Peyer's patch (tissue), 4 donors: ENCODE measurements at places on chromosomes 3 and 15. TPM values are rescaled to one million over a fixed set of nuclear protein-coding genes. Genes with fewer than 3 reads are reported as not detected.
A peak's percentile ranks its signal among the peaks of the same experiment; 100 is the strongest.

Gene HIGD2B
- total RNA-seq, result not detected

DNA sequence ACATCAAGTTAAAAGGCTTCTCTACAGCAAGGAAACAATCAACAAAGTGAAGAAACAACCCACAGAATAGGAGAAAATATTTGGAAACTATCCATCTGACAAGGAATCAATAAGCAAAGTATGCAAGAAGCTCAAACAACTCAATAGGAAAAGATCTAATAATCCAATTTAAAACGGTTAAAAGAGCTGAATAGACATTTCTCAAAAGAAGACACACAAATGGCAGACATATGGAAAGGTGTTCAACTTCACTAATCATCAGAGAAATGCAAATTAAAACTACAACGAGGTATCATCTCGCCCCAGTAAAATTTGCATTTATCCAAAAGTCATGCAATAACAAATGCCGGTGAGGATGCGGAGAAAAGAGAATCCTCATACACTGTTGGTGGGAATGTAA, 82.2 kb upstream of the NECTIN3 start:
- DNase-seq, result no peak

DNA sequence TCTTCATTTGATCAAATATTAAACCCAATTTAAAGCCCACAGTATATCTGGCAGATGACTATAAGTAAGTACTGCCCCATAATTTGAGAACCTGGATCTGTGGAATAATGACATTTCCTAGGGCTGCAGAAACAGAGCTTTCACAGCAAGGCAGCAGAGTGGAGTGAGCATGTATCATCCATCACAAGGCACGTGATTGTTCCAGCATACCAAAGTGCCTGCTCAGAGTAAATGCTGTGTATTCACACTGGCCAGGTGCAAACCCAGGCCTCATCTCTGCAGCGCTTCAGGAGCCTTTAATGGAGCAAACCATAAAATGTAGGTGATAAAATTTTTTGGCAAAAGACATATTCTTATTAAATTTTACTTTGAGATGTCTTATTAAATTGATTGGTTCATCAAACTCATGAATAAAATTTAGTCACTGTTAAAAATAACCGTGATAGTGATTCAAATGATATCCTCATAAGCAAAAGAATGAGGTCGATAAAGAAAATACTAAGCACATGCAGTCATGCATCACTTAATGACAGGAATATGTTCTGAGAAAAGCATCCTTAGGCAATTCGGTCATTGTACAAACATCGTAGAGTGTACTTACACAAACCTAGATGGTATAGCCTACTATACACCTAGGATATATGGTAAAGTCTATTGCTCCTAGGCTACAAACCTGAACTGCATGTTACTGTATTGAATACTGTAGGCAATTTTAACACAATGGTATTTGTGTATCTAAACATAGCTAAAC, 99.3 kb upstream of the SLC24A5 start:
- no peak for DNase-seq

- no peak for DNase-seq
Measured at GRCh38 chr15:81890496-81890895, 155.3 kb downstream of the MEX3B start.

DNA sequence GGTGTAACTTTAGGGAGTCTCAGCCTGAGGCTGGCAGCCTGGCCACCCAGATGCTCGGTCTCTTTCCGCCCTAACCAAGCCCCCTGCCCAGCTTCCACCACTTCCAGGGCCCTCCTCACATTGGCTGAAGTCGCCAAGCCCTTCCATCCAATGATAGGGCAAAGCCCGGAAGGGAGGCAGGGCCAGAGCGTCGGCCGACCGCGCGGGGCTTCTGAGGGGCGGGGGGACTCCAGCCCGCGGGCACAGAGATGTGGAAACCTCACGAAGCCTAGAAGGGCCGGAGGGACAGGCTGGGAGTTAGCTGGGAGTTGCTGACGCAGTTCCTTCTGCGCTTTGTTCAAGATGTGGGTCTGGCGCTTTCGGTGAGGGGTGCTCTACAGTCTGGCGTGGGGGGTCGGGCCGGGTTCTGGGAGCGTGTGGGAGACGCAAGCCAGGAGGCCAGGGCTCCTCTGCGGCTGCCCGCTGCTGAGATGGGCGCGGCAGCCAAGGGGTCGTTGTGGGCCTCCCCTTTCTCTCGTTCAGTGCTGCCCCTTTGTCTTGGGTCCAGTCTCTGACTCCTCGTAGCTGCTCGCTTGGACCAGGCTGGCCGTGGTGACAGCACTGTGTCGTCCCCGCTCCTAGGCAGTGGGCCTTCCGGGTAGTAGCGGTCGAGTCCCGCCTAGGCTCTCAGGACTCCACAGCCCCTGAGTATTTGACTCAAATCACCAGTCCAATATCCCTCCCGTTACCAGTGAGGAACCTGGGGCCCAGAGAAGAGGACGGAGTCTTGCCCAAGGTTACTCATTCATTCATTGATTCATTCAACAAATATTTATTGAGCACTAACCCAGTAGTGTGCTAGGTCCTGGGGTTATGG, at the start of gene ZNF660:
TSS of gene ZNF660 (plus strand) at position 319 of the 856 bp plus-strand sequence. CDS start 9,230 bp downstream, outside the sequence.
- peak; percentile 49 for DNase-seq

GRCh38 chr15:88433046-88433685, 34.0 kb downstream of the MRPL46 start:
- no peak for DNase-seq
